Right ventricle myocardium superior (tissue), 1 donor: ENCODE measurements at places on chromosomes 3 and 15. TPM values are rescaled to one million over a fixed set of nuclear protein-coding genes. Genes with fewer than 3 reads are reported as not detected.

Gene C15orf62
- total RNA-seq: 0.16 TPM

Gene ECE2
- not detected for total RNA-seq

- no peak for DNase-seq
Measured at GRCh38 chr15:94135486-94136147, 95.7 kb upstream of the MCTP2 start.

Gene GOLGA8G
- total RNA-seq: not detected

DNA sequence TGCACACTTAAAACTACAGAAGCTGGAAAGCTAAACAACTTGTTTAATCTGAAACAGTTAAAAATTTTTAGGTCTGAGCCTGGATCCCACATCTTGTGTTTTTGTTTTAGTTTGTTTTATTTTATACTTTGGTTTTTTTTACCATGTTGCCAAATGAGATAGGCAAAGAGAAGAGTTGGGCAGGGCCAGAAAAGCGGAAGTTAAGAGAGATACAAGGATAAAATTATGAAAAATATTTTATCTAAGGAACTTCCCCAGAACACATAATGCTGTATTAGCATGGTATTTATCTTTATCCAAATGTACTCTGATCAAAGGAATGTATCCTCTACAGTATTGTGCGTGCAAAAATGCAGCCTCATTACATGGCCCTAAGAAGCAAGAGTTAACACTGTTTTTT is 50.7 kb downstream of the PROS1 start:
- no peak for DNase-seq

DNA sequence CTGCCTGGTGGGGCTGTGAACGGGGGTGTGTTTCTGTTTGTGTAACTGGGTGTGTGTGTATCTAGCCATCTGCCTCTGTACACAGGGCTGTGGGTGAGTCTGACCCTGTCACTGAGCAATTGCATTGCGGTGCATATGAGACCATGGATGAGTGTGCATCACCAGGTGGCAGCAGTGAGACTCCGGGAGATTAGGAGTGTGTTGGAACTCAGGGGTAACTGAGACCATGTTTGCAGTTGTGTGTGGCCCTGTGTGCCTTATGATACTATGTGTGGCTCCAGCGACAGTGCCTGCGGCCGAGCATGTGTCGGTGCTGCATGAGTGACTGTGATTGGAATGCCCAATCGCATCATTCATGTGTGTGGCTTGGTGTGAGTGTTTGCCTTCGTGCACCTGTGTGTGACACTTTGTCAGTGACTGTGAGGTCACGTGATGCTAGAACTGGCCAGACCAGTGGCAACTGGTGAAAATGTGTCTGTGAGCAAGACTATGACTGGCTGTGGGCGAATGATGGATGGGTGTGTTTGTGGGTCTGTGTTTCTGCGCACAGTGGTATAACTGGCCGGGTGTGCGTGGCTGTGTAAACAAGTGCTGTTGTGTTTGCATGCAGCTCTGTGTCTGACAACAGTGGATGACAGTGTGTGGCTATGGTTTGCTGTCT is 14.0 kb downstream of the VILL start:
- DNase-seq: peak; percentile 88

- DNase-seq: peak; percentile 82
Measured at GRCh38 chr3:141796081-141796888, 33.1 kb downstream of the GRK7 start.

- DNase-seq: no peak
Measured at GRCh38 chr3:131303848-131304247, 77.7 kb upstream of the NUDT16 start.

DNA sequence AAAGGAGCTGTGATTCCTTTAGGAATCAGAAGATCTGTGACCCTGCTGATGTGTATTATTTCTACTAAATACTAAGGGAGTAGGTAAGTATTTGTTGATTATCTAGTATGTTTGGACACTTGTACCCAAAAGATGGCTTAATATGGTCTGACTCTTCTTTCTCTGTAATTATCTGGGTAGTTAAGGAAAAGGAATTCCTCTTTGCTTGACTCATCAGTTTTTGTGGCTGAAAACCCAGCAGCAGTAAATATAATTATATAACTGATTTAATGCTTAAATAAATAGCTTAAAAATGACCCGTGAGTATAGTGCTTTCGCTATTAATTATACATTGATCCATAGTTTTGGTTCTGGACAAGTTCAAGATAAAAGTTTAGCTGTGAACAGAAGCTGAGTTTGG is 155.8 kb downstream of the LRTM1 start:
- DNase-seq: no peak

Gene MORC1
- total RNA-seq: not detected

Gene KNSTRN
- 7.9 TPM for total RNA-seq

Gene SLC28A1
- 0.46 TPM for total RNA-seq

DNA sequence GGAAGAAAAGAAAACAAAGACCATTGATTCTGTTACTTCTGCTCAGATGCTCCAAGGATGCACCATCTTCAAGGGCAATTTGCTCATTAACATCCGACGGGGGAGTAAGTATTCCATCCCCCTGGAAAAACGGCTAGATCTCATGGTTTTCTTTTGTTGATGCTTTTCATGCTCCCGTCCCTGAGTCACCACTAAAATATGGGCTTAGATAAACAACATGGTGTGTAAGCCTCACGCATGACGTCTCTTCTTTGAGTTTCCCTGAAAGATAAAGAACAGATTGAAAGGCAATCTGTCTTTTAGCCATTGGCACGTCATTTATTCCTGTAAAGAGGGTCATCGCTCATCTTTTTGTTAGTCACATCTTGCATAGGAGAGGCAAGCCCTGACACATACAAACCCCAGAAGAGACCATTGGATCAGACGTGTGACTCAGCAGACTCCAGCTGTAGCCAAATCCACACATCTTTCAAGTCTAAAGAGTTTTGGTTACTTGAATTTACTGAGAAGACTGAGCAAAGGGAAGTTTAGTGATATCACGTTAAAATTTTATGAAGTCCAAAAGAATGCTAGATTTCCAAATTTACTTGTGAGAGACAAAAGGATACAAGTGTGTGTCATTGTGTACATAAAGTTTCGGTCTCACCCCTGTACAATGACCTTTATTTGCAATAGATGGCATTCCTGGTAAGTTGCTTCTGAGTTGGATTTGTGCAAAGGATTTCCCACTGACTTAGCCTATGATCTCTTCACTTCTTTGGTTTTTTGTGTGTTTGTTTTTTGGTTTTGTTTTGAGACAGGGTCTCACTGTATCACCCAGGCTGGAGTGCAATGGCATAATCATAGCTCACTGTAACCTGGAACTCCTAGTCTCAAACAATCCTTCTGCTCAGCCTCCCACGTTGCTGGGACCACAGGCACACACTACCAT is 110.5 kb downstream of the PGPEP1L start:
- DNase-seq: no peak

DNA sequence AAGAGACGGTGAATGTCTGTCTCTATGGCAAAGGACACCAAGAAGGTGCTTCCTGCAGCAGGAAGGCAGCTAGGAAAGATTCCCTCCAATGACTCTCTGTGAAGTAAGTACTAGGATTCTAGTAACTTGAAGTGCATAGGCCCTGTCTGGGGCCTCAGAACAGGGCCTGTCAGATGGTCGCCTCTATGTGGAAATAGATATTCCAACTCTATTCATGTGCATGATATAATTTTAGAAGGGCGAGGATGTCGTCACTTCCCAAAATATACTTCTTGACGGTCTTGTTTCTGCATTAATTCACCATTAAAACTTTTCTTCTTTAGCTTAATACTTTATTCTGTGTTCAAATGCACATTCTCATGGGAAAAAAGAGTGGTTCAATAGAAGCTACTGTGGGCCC is 167.0 kb downstream of the TLE3 start:
- DNase-seq: no peak
